CD4-positive, CD25-positive, alpha-beta regulatory T cell (primary cell): ENCODE measurements at places on chromosomes 4 and X. TPM values are rescaled to one million over a fixed set of nuclear protein-coding genes. Genes with fewer than 3 reads are reported as not detected.

The SHOX gene
- total RNA-seq, result not detected

The KCNIP4 gene
- not detected for total RNA-seq

The PCYT1B gene
- total RNA-seq, result 0.89 TPM

The UGT2B11 gene
- total RNA-seq, result not detected

The FRG2 gene
- not detected for total RNA-seq
